ENCODE measurements at places on chromosomes 7 and 10.

- no peak for DNase-seq
Measured at GRCh38 chr7:131625817-131626372, 69.5 kb upstream of the PODXL start.

GRCh38 chr7:90563286-90563685 is 32.8 kb upstream of the CDK14 start:
- DNase-seq: no peak

- no peak for DNase-seq
Measured at GRCh38 chr10:71978476-71978875, 14.3 kb downstream of the CHST3 start.

DNA sequence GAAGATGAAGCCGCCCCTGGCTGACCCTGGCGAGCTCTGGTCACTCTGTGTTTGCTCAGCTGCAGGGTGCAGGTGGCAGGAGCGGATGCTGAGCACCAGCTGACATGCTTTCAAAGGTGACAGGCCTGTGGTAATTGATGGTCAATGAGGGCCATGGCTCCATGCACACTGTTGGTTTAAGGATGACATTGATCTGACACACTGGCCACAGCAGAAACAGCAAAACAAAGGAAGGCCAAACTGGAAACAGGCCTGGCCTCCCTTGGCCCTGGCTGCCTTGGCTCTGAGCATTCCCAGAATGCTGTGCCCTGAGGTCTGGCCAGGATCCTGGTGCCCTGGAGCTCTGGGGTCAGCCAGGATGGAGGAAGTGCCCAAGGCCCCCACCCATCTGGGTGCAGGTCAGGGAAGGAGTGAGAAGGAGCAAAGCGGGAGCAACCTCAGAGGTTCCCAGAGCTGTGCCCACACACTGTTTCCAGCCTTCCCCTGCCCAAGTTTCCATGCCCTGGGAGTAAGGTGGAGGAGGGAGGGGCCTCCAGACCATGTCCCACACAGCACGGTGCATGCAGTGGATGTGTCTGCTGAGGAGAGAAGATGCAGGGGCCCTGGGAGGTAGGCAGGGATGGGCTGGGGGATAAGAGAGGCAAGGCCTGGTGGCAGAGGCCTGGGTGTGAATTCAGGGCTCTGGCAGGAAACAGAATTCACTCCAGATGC is 302.2 kb downstream of the RPS24 start:
- peak; percentile 12 for DNase-seq

DNA sequence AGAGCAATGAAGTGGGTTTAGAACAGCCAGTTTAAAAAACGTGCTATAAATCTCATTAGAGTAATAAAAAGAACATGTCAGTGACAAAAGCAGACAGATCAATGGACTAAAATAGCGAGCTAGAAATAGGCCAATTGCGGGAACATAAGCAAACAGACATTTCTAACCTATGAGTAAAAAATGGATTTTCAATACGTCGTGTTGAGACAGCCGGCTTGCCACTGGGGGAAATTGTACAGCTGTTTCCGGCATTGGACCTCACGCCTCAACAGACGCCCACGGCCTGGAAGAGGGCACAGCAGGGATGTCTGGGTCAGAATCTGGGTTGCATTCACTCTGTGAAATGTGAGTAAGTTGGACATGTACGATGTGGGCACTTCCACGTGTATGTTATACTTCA is 92.9 kb downstream of the SVOPL start:
- peak; percentile 53 for DNase-seq

Measured in smooth muscle cell of the brain vasculature (primary cell).